Dermis blood vessel endothelial cell (primary cell): ENCODE measurements at places on chromosomes 4 and X. TPM values are rescaled to one million over a fixed set of nuclear protein-coding genes. Genes with fewer than 3 reads are reported as not detected.

The HELT gene
- total RNA-seq: not detected in 2 replicates

The SYP gene
- total RNA-seq: 0.14 and 0.34 TPM in 2 replicates

GRCh38 chr4:153824501-153824900 lies 35.6 kb upstream of the SFRP2 start:
- DNase-seq: no peak

- no peak for DNase-seq
These were observed 42.4 kb downstream of the TRAM1L1 start for GRCh38 chr4:117042962-117043361.

DNA sequence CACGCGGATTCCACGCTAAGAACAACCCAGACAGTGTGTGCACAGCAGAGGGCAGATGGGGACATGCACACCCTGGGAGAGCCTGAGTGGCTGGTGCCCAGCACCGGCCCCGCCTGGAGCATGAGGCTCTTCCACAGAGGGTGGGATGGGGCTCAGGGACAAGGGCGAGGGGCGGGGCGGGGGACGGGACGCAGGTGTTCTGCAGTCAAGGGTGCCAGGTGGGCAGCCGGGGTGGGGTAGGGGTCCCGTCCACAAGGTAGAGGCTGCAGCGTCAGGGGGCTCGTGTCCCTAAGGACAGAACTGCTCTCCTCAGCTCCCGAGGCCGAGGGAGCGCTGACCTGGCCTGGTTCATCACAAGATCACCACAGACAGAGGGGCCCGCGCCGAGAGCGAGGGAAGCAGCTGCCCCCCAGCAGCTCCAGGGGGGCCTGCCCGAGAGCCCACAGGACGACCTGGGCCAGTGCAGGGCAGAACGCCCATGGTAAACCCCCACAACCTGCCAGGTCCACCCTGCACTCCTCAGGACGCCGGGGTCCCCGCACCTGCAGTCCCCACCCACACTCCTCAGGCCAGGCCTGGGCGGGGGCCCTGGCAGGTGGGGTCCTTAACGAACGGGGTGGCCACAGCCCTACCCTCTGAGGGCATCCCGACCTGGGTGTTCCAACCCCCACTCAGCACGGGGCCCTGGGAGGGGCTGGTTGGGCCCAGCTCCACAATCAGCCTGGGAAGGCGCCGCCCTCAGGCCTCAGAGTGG lies 26.7 kb downstream of the CTBP1 start:
- DNase-seq: no peak

The PNPLA4 gene
- total RNA-seq: 11.3 and 13.6 TPM in 2 replicates

- no peak for DNase-seq
These were observed 165.7 kb downstream of the KDR start for GRCh38 chr4:54959651-54960116.

DNA sequence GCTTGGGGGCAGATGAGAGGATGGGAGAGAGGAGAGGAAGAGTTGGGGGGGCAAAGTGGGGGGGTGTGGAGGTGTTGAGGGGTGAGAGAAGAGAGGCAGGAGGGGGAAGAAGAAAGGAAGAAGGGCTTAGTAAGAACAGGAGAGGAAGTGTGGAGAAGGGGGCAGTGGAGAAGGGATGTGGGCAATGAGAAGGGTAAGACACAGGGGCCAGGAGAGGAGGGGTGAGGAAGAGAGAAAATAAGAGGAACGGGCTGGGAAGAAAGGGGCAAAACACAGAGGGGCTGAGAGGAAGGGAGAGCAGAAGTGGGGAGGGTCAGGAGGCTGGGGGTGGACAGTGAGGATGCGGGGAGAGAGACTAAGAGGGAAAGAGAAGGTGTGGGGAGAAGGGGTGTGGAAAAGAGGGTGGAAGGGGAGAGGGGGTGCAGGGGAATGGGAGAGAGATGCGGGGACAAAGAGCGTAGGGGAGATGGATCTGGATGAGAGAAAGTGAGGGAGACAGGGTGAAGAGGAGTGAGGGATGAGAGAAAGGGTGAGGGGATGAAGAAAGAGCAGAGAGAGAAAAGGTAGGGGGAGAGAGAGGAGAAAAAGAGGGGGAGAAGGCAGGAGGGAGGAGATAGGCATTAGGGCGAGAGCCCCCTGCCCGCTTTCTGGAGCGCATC lies 12.9 kb downstream of the SH3KBP1 start:
- no peak for DNase-seq

DNA sequence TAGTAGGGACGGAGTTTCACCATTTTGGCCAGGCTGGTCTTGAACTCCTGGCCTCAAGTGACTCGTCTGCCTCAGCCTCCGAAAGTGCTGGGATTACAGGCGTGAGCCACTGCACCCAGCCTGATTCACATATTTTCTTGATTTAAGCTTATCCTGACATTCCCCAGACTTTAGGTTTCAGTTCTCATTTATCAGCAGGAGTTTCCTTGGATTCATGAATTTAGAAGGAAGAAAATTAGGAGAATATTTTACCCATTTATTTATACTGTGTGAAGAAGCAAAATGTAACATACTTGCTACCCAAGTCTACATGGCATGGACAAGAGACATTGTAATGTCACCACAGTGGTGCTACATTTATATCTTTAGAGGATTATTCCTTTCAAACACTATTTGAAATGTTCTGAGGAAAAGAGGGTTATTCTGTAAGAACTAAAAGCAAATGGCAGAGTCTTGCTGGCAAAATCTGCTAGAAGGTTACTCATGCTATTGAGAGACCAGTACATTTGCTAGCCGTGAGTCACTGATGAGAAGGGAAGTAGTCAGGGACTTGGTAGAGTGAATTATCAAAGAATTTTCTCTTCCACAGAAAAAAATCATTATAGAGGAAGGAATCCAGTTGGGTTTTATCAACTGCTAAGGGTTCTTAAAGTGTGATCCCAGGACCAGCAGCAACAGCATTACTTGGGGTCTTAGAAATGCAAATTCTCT lies 26.1 kb upstream of the CFAP299 start:
- DNase-seq: peak; percentile 50

GRCh38 chr4:858831-859451 lies 33.0 kb upstream of the CPLX1 start:
- no peak for DNase-seq

GRCh38 chr4:153159728-153160221 lies 44.5 kb upstream of the TRIM2 start:
- peak; percentile 72 for DNase-seq

- DNase-seq: no peak
These were observed 624.4 kb upstream of the ACTRT1 start for GRCh38 chrX:128676651-128677050.

- no peak for DNase-seq
These were observed 126.5 kb upstream of the INTU start for GRCh38 chr4:127506283-127506682.

GRCh38 chrX:136671006-136671610 lies 23.1 kb downstream of the CD40LG start:
- DNase-seq: no peak
